ENCODE measurements at places on chromosomes 16 and 17.
A peak's percentile ranks its signal among the peaks of the same experiment; 100 is the strongest.

GRCh38 chr16:26026709-26027450 is 335.1 kb downstream of the HS3ST4 start:
- no peak for DNase-seq

GRCh38 chr16:54437921-54438320 is 151.3 kb upstream of the IRX3 start:
- no peak for DNase-seq

GRCh38 chr17:48643697-48644012 is 17.5 kb upstream of the HOXB9 start:
- DNase-seq, result no peak

- no peak for DNase-seq
These were observed 2.1 kb upstream of the HEXIM1 start for GRCh38 chr17:45146166-45146565.

- peak; percentile 75 for DNase-seq
These were observed 181.2 kb upstream of the AXIN2 start for GRCh38 chr17:65742403-65743307.

DNA sequence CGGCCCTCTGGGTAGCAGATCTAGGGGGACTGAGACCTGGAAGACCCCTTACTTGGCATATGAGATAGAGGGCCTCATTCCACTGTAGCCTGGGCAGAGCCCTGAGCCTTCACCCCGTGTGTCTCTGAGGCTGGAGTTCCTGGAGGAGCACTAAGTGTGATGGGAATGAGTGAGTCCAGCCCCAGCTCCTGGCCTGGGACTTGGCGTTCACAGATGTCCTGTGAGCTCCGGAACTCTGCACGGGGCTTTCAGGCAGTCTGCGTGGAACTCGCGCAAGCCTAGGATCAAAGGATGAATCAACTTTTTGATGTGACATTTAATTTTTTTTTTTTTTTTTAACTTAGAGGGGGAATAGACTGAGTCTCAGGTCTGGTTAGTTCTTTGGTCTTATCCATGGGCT is 1.8 kb downstream of the NKD1 start:
- DNase-seq, result no peak

DNA sequence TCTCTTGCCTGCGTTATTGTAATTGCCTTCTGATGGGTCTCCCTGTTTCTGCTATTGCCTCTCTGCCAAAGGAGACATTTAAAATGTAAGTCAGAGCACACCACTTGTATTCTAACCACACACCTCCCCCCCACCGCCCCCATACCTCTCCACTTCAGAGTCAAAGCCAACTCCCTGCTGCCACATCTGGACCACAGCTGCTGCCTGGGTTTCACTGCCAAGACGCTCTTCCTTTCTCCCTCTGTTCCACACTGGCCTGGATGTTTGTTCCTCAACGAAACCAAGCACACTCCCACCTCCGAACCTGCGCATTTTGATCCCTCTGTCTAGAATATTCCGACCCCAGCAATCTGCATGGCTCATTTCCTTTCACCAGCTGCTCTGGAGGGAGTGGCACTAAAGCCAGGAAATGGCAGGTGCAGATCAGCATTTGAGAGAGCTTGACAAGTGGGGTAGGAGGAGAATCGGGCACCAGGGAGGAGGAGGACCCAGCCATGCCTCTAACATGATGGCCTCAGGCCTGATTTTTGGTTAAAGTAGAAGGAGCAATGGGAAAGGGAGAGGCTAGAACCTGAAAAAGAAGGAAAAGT is 92.4 kb upstream of the HS3ST2 start:
- DNase-seq, result no peak

- no peak for DNase-seq
These were observed 175.5 kb downstream of the KATNIP start for GRCh38 chr16:27725236-27726000.

DNA sequence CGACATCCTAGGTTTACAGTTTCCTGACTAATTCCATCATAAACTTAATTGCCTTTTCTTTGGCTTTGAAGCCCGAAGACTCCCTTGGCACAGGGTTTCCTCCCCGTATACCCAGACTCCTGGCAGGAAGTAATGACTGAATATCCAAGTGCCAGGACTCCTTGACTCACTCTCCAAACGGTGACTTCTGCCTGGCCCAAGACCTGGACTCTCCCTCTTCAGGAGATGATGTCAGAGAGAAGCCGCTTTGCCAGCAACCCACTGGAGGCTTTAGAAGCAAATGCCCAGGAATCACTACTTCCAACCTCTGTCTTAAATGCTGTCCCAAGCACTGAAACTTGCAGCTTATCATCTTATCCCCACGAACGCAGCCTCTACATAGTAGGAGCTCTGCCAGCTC is 146.5 kb downstream of the RGS9 start:
- no peak for DNase-seq

- no peak for DNase-seq
These were observed 183.5 kb downstream of the KCNJ2 start for GRCh38 chr17:70352834-70353233.

DNA sequence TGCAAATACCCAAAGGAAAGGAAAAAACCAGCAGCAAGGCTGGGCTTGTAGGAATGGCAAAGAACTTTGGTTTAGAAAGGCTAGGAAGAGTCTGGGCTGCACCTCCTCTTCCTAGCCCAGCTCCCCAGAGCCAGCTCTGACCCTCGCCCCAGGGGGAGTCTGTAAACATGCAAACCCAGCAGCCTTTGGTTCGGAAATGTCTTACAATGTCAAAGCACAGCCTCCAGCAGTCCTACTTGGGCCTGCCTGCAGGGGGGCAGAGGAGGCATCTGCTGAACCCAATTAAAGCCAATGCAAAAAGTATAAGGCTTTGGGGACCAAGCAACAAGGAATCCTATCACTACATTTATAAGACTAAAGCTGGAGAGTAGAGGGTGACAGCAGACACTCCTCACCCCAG is 5.0 kb upstream of the FTSJ3 start:
- no peak for DNase-seq

DNA sequence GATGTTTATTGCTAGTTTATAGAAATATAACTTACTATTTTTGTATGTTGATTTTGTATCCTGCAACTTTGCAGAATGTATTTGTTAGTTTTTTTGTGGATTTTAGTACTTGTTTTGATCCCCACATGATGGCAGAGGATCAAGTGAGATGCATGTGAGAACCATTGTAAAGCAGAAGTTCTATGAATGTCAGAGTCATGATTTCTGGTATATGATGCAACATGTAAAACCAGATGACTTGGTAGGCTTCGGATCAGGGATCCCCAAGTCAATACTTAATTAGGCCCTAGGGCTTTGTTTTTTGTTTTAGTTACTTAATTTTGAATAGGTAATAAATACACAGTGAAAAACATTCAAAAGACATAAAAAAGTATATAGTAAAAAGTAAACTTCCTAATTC is 45.8 kb downstream of the ESRP2 start:
- DNase-seq, result no peak

GRCh38 chr17:79983456-79983855 is 52.2 kb downstream of the TBC1D16 start:
- DNase-seq, result no peak

DNA sequence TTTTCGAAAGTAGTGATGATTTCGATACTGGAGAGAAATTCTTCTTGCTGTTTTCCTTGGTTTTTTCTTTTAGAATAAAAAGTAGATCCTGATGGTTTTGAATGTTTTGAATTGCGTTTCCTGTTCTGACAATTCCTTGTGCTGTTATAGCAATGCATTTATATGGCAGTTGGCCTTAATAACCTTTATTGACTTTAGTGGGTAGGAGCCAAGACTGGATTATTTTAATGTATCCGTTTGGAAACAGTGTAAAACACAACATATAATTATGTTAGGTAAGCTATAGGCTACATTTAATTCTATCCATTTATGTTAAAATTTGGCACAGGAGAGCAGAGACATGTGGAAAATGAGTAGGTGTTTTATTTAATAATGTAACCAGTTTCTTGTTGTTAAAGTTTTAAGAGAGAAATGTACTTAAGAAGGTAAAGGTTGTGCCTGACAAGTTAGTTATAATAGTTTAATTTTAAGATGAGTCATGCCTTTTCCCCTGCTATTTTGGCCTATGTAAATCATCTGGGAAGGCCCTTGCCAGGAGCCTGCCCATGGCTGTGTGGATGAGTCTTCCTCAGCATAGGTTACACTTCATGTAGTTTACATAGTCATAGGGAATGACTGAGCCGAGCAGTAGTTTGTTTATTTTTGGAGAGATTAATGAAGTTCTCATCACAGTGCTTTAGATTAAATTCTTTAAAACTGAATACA is 189.9 kb downstream of the FTO start:
- peak; percentile 48 for DNase-seq

GRCh38 chr16:73113336-73113735 is 65.4 kb upstream of the ZFHX3 start:
- DNase-seq, result no peak

DNA sequence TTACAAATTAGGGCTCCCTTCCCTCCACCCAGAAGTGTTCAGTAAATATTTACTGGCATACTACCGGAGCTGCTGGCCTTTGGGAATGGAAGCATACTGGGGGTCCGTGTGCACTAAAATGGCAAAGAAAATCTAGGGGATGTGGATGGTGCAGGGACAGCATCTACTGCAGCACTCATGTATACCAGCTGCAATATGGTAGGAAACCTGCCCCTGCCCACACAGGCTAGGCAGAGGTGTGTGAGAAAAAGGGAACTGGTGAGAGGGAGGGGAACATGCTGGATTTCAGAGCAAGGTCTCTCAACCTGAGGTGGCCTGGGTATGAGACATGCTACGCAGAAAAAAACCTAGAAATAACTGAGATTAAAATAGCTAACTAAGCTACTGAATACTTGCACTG is 145.4 kb downstream of the CDH13 start:
- DNase-seq, result no peak

DNA sequence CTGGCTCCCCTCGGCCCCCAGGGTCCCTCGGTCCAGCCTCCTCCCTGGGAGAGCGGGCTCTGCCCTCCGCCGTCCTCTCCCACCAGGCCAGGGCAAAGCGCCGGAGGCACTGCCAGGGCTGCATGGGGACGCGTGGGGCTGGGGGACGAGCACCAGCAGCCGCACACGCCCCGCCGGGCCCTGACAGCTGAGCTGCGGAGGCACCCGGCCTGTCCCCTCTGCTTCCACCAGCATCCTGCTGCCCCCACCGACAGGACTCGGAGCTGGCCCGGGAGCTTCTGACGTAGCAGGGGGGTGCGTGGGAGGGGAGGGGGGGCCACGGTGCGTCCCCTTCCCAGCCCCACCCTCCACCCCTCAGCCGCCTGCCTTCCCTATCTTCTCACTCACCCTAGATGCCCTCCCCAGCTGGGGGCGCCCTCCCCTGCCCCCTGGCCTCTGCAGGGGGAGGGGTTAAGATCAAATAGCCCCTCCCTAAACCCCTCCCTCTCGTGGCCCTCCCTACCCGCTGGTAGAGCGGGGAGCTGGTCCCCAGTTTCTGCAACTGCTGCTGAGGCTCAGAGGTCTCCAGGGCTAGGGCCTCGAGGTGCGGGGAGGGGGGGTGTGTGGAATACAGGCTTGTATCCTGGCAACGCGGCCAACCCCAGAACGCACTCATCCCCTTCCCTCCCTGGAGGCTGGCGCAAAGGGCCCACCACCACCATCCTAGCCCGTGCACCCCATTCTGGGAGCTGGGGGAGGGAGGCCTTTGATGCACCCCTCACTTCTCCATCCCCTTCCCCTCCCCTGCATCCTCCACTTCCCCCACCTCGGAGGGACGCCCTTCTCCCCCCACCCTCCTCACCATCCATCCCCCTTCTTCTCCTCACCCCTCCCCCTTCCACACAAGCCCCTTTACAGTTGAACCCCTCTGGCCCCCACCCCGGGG is 1.0 kb downstream of the SRCIN1 start:
- no peak for DNase-seq

- no peak for DNase-seq
These were observed 4.6 kb downstream of the KIFC3 start for GRCh38 chr16:57797526-57798266.

DNA sequence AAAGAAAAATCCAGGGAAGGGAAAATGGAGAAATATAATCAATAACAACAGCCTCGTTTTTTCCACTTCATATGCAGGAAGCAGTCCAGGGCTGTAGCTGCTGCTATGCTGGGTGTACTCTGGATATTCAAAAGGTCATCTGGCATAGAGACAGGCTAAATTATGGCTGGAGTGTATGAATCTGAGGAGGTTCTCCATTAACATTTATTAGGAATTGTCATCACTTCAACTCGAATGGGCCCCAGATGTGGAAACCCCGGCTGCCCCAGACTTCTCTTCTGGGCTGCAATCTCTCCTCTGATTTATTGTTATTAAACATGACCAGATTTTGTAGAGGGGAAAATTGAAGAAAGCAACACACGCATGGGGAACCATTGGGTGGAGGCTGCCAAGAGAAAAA is 33.5 kb upstream of the SKAP1 start:
- DNase-seq, result no peak

GRCh38 chr17:557371-557770 is 157.3 kb downstream of the VPS53 start:
- no peak for DNase-seq

GRCh38 chr16:1823821-1824220 is 2.8 kb downstream of the HAGH start:
- no peak for DNase-seq

GRCh38 chr16:67888331-67888730 is 3.6 kb downstream of the NRN1L start:
- no peak for DNase-seq

DNA sequence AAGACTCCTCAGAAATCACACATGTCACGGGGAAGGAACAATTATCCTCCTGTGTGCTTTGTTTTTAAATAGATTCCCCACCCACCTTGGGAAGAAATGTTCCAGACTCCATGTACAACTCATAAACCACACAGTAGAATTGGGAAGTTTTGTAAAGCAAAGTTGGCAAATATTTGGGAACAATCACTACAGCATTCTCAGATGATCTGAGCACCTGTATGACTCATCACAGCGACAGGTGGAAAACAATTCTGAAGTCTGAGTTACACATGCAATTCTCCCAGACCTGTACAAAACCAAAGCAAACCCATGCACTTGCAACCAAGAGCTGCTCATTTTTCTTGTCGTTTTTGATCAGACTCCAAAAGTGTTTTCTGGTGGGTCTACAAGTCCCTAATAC is 14.4 kb upstream of the MYLK3 start:
- no peak for DNase-seq

DNA sequence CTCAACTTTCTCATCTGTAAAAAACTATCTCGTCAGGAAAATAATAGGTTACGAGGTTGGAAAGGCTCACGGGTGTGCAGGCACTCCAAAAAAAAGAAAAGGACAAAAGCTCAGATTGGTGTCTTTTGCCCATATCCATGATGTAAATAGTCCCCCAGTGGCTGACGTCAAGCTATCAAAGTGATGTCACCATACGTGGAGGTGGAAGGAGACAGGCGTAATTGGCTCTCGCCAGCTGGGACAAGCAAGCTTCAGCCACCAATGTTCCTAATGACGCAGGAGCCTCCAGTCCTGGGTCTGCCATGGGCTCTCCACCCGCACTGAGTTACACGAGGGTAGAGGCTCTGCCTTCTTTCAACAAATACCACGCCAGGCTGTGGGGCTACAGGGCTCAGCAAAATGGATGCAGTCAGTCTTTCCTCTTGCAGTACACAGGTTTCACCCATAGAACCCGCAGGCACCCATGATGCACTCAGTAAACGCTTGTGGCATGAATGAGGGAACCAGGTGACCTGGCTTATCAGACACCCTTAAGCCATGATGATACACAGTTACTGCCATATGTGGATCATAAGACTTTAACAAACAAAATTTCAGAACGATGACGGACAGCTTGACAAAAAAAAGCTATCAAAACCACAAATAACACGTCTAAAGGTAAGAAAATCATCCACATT is 50.5 kb downstream of the COTL1 start:
- no peak for DNase-seq

- DNase-seq, result no peak
These were observed 143.4 kb upstream of the MYOCD start for GRCh38 chr17:12522336-12522735.

GRCh38 chr17:51814521-51814920 is 344.0 kb downstream of the CA10 start:
- no peak for DNase-seq

- no peak for DNase-seq
These were observed 22.8 kb downstream of the UBALD1 start for GRCh38 chr16:4591706-4592470.
